ENCODE measurements at places on chromosomes 2 and 18. TPM values are rescaled to one million over a fixed set of nuclear protein-coding genes. Genes with fewer than 3 reads are reported as not detected.

RESP18 gene
- total RNA-seq, result not detected

SCN7A gene
- total RNA-seq, result not detected

TUBA4B gene
- not detected for total RNA-seq

L3MBTL4 gene
- 0.33 TPM for total RNA-seq

C1QL2 gene
- not detected for total RNA-seq
